ENCODE measurements at places on chromosomes 4 and X. TPM values are rescaled to one million over a fixed set of nuclear protein-coding genes. Genes with fewer than 3 reads are reported as not detected.
A peak's percentile ranks its signal among the peaks of the same experiment; 100 is the strongest.

ARSD gene
- 3.6 TPM for total RNA-seq

ELF4 gene
- 28.4 TPM for total RNA-seq

DCK gene
- total RNA-seq: 25.3 TPM

MID1 gene
- total RNA-seq: 0.15 TPM

ANOS1 gene
- 0.05 TPM for total RNA-seq

EGF gene
- 0.30 TPM for total RNA-seq

DNA sequence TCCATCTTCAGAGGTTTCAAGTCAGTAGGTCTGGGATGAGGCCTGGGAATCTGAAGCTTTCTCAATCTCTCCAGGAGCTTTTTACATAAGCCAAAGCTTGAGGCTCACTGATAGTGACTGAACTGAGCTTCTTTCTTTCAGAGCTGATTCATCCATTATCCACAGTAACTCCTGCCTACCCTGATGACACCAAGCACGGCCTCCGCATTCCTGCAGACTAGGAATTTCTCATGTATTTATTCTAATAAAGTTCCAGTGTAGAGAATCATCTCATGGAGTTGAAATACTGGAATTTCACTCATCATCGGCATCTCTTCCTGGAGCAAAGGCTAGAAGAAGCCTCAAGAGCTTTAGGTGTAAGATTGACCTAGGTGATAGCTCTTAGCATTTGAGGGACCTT lies 12.1 kb upstream of the DCTD start:
- DNase-seq: no peak
- peaks cover 5% of the 10 kb centered on the region for H3K4me1 ChIP-seq
- H3K4me3 ChIP-seq: no peak overlapping the region
- no peak overlapping the region for H3K27ac ChIP-seq

- H3K4me1 ChIP-seq: no peaks in the 10 kb centered on the region
- H3K4me3 ChIP-seq: no peak overlapping the region
- no peak overlapping the region for H3K27ac ChIP-seq
- no peaks in the 10 kb centered on the region for H3K36me3 ChIP-seq
- DNase-seq: no peak
These were observed 43.1 kb downstream of the NAT8L start for GRCh38 chr4:2102045-2102883.

GRCh38 chr4:111650146-111650545 lies 495.1 kb upstream of the FAM241A start:
- H3K27me3 ChIP-seq: no peaks in the 10 kb centered on the region
- H3K4me3 ChIP-seq: no peak overlapping the region
- H3K36me3 ChIP-seq: no peaks in the 10 kb centered on the region
- H3K4me1 ChIP-seq: no peaks in the 10 kb centered on the region
- DNase-seq: no peak
- no peak overlapping the region for H3K27ac ChIP-seq

GRCh38 chr4:1806223-1806564 lies 13.1 kb downstream of the FGFR3 start:
- H3K4me3 ChIP-seq: no peak overlapping the region
- no peak for DNase-seq
- no peaks in the 10 kb centered on the region for H3K36me3 ChIP-seq
- no peaks in the 10 kb centered on the region for H3K4me1 ChIP-seq

DNA sequence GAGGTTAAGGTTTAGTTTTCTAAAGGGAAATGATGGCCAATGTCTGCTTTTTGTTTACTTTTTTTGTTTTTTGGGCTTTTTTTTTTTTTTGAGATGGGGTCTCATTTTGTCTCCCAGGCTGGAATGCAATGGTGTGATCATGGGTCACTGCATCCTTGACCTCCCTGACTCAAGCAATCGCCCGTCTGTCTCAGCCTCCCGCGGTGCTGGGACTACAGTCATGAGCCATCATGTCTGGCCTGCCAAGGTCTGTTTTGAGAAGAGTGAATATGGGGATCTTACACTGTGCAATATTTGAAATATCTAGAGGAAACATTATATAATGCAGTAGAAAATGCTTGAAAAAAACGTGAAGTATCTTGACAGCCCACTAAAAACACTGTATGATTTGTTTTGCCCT lies 162.5 kb downstream of the GASK1B start:
- H3K4me3 ChIP-seq: no peak overlapping the region
- DNase-seq: no peak
- H3K36me3 ChIP-seq: no peaks in the 10 kb centered on the region

GRCh38 chrX:125444659-125445058 lies 125.0 kb downstream of the TEX13C start:
- no peaks in the 10 kb centered on the region for H3K27me3 ChIP-seq
- DNase-seq: no peak
- H3K4me1 ChIP-seq: no peaks in the 10 kb centered on the region
- no peak overlapping the region for H3K4me3 ChIP-seq
- H3K27ac ChIP-seq: no peak overlapping the region

DNA sequence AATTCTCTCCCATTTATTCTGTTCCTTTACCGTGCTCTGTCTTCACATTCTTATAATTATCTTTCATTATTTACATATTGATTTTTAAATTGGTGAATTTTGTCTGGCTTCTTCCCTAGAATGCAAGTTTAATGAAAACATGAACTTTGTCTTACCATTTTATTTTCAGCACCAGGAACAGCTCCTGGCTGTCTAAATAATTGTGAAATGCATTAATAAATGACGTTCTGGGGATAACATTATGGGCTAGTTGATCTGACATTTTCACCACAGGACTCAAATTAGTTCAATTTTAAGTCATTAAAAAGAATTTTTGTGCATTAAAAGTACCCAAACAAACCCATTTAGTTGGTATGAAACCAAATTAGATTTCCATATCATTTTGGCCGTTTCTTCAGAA lies 97.5 kb downstream of the KCTD8 start:
- no peak overlapping the region for H3K4me3 ChIP-seq
- H3K27ac ChIP-seq: no peak overlapping the region
- no peaks in the 10 kb centered on the region for H3K4me1 ChIP-seq

GRCh38 chr4:141121768-141122454 lies 11.4 kb downstream of the RNF150 start:
- H3K4me3 ChIP-seq: no peak overlapping the region
- no peaks in the 10 kb centered on the region for H3K36me3 ChIP-seq
- H3K4me1 ChIP-seq: no peaks in the 10 kb centered on the region
- H3K27ac ChIP-seq: no peak overlapping the region

DNA sequence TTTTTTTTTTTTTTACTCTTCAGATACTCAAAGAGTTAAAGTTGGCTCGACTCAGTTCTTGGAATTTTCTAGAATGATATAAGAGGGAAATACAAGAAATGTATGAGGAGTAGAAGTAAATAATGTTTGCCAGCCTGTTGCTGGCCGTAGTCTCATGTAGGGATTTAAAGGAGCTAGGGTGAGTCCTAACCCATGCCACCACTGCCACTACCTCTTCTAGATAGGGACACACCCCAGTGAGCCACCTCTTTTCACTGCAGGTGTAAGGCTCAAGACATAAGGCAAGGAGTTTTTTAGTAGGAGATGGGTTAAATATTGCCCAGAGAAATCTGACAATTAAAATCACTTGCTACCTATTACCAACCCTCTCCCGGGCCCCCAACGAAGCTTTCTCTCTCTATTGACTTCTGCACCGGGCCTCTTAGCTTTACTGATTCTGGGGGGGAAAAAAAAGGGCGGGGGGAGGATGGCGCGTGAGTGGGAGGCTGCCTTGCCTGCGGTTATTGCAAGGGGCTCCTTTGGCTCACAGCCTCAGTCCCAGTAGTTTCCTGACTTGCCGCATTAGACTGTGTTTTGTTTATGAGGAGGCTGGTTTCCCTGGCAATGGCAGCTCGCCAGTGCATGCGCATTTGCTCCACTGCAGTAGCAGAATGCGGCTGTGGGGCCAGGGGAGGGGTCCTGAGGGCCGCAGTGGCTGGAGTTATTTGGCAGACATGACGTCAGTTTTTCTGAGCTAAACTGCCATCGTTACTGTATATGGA lies 3.0 kb downstream of the LINC00632 start:
- no peaks in the 10 kb centered on the region for H3K4me1 ChIP-seq
- H3K27ac ChIP-seq: no peak overlapping the region
- no peaks in the 10 kb centered on the region for H3K27me3 ChIP-seq
- H3K36me3 ChIP-seq: no peaks in the 10 kb centered on the region
- peak; percentile 12 for DNase-seq

DNA sequence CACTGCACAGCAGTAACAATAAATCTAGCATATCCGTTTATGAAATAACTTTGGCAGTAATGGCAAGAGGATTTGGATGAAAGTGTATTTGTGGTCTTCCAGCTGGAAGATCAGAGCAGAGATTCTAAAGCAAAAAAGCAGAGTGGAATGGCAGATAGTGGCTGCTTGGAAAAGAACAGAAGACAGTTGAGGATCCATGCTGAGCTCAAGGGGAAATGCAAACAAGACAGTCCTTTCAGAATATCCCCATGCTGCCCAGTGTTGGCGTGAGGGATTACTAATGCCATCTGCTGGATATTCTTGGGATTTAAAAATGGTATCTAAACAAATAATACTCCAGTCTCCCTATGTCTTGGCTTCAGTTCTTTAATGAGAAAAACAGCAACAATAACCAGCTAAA lies 629.1 kb upstream of the ATOH1 start:
- no peaks in the 10 kb centered on the region for H3K4me1 ChIP-seq
- no peak overlapping the region for H3K4me3 ChIP-seq
- H3K36me3 ChIP-seq: no peaks in the 10 kb centered on the region
- no peak for DNase-seq

DNA sequence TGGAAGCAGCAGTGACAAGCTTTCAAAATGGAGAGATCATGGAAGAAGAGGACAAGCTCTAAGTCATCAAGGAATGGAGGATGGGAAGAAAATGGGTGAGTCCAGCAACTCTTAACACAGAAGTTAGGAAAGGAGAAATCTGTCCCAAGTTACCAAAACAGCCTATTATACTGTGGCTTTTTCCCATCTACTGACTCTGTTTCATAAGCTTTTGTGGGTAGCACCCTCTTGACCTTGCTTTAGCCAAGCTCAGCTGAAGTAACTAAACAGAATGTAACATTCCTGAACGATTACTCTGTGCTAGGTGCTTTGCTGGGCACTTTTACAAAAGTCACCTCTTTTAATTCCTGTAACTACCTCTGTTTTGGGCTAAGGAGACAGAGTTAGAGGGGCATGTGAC lies 54.9 kb downstream of the MAP7D2 start:
- no peaks in the 10 kb centered on the region for H3K36me3 ChIP-seq
- H3K27me3 ChIP-seq: no peaks in the 10 kb centered on the region
- no peak overlapping the region for H3K4me3 ChIP-seq

- H3K4me3 ChIP-seq: no peak overlapping the region
- H3K36me3 ChIP-seq: no peaks in the 10 kb centered on the region
- DNase-seq: no peak
- H3K4me1 ChIP-seq: peaks cover 3% of the 10 kb centered on the region
- peaks cover 5% of the 10 kb centered on the region for H3K27me3 ChIP-seq
These were observed 35.3 kb upstream of the DCX start for GRCh38 chrX:111447298-111447697.

- H3K27me3 ChIP-seq: no peaks in the 10 kb centered on the region
- peak overlapping the region; percentile 4 for H3K4me3 ChIP-seq
- no peak for DNase-seq
- no peak overlapping the region for H3K27ac ChIP-seq
- H3K36me3 ChIP-seq: no peaks in the 10 kb centered on the region
These were observed 276.0 kb downstream of the FBXW7 start for GRCh38 chr4:152259866-152260265.

DNA sequence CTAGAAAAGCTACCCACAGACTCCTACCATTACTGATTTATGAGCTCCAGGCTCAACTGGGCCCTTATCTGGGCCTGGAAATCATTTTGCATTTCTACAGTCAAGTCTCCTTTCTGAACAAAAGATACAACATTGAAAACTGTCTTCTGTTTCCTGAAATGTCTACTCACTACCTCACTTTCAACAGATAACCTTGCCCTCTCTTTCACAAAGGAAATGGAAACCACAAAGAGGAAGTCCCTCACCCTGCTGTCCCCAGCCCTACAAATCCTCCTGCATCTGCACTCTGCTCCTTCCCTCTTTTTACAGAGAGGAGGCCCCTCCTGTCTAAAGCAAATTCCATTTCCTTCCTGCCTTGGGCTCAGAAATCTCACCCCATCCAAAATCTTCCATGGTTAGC lies 24.8 kb upstream of the CYBB start:
- H3K27ac ChIP-seq: no peak overlapping the region
- no peak overlapping the region for H3K4me3 ChIP-seq
- no peaks in the 10 kb centered on the region for H3K27me3 ChIP-seq
- H3K36me3 ChIP-seq: no peaks in the 10 kb centered on the region
- DNase-seq: no peak

DNA sequence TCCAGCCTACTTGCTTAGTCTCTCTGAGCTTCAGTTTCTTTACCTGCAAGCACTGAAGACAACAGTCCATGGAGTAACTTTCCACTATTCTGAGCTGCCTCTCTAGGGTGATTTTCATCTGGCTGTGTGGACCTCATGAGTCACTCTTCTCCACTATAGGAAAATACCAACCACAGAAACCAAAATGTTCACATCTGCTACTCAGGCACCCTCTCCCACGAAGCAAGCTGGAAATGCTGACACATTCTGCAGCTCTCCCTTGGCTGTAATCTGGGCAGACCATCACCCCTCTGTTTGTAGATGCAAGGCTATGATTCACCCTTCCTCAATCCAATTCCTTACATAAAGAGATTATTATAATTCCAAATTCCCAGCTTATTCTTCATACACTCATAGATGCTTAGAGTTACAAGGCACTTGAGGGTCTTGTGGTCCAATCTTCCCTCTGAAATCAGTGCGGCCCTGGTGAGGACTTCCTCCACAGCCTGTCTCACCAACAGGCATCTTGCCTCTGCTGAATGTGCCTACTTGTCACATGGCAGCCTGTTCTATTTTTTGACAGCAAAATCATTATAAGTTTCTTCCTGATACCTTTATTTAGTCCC lies 97.0 kb upstream of the LNX1 start:
- no peak overlapping the region for H3K27ac ChIP-seq
- DNase-seq: no peak
- peaks cover 30% of the 10 kb centered on the region for H3K27me3 ChIP-seq
- H3K36me3 ChIP-seq: no peaks in the 10 kb centered on the region

GRCh38 chrX:15744181-15744867 lies 6.3 kb downstream of the CA5B start:
- DNase-seq: no peak
- peaks cover 10% of the 10 kb centered on the region for H3K36me3 ChIP-seq
- no peaks in the 10 kb centered on the region for H3K27me3 ChIP-seq
- H3K4me1 ChIP-seq: peaks cover 34% of the 10 kb centered on the region

GRCh38 chrX:45322820-45323219 lies 122.1 kb upstream of the DIPK2B start:
- no peak for DNase-seq
- peaks cover 16% of the 10 kb centered on the region for H3K27me3 ChIP-seq
- no peaks in the 10 kb centered on the region for H3K36me3 ChIP-seq
- H3K27ac ChIP-seq: no peak overlapping the region

DNA sequence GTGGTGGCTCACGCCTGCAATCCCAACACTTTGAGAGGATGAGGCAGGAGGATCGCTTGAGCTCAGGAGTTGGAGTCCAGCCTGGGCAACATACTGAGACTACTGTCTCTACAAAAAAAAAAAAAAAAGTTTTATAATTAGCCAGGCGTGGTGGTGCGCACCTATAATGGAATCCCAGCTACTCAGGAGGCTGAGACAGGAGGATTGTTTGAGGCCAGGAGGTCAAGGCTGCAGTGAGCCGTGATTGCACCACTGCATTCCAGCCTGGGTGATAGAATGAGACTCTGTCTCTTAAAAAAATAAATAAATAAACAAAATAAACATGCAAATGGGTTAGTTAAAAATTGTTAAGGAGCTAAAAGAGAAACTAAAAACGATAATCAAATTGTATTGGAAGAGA lies 7.7 kb downstream of the GLOD5 start:
- DNase-seq: no peak
- no peaks in the 10 kb centered on the region for H3K27me3 ChIP-seq
- no peak overlapping the region for H3K4me3 ChIP-seq
- H3K36me3 ChIP-seq: no peaks in the 10 kb centered on the region
- H3K4me1 ChIP-seq: peaks cover 2% of the 10 kb centered on the region

- no peaks in the 10 kb centered on the region for H3K27me3 ChIP-seq
- no peak for DNase-seq
- H3K4me3 ChIP-seq: no peak overlapping the region
- peaks cover 11% of the 10 kb centered on the region for H3K4me1 ChIP-seq
These were observed 24.9 kb upstream of the MTM1 start for GRCh38 chrX:150543230-150544155.
